T-helper 1 cell (primary cell): ENCODE measurements at places on chromosomes 4 and X.

GRCh38 chrX:38595801-38596200, 34.5 kb downstream of the TSPAN7 start:
- no peak for DNase-seq

GRCh38 chr4:107570952-107571351, 149.1 kb downstream of the PAPSS1 start:
- DNase-seq = no peak

- no peak for DNase-seq
Measured at GRCh38 chr4:153934688-153935017, 145.8 kb upstream of the SFRP2 start.

DNA sequence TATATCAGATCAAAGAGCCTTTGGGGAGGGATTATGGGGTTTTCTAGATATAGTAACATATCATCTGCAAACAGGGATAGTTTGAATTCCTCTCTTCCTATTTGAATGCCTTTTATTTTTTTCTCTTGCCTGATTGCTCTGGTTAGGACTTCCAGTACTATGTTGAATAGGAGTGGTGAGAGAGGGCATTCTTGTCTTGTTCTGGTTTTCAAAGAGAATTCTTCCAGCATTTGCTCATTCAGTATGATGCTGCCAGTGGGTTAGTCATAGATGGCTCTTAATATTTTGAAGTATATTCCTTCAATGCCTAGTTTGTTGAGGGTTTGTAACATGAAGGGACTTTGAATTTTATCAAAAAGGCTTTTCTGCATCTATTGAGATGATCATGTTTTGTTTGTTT, 25.6 kb upstream of the ABCB7 start:
- DNase-seq = no peak

- no peak for DNase-seq
Measured at GRCh38 chr4:77126809-77127208, 30.2 kb upstream of the CCNG2 start.
